ENCODE measurements at places on chromosomes 11 and 22.

- no peak for DNase-seq
Observed at GRCh38 chr11:79274636-79275331, 166.0 kb downstream of the TENM4 start.

- DNase-seq: no peak
Observed at GRCh38 chr11:23078289-23078971, 218.2 kb upstream of the CCDC179 start.

DNA sequence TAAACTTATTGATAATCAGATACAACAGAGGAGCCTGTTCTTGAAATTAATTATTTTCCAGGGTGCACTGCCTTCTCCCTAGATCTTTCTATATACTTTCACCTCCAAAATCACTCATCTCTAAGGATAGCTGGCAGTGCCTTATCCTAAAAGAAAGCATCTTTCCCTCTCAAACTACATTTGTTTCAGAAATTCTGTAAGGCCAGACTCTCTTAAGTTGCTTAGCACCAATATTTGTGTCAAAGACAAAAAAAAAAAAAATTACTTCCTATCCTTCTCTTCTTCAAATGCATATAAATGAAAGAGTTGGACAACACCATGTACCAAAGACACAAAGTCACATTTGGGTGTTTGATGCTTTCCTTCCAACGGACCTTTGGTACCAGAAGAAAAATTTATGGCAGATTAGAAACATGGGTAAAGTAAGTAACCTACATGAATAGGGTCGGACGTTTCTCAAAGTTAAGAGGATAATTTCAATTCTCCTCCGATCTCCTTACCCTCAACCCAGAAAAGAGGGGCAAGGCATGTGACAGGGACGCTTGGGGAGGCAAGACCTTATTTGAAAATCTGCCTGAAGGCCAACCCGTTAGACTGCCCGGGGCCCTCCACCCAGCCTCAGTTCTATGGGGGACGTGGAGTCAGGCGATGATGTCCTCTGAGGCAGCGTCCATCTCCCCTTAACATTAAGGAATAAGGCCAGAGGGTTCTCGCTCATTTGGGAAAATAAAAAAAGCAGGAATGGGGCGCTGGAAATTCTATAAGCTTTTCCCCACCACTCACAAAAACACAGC lies 66.3 kb downstream of the ETS1 start:
- DNase-seq: no peak

DNA sequence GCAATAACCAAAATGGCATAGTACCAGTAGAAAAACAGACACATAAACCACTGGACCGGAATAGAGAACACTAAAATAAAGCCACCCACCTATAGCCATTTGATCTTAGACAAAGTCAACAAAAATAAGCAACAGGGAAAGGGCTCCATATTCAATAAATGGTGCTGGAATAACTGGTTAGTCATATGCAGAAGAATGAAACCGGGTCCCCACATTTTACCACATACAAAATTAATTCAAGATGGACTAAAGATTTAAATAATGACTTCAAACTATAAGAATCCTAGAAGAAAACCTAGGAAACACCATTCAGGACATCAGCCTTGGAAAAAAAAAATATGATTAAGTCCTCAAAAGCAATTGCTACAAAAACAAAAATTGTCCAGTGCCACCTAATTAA lies 30.1 kb upstream of the NOX4 start:
- no peak for DNase-seq

- DNase-seq: no peak
Observed at GRCh38 chr11:71431271-71431670, 16.9 kb downstream of the DHCR7 start.

DNA sequence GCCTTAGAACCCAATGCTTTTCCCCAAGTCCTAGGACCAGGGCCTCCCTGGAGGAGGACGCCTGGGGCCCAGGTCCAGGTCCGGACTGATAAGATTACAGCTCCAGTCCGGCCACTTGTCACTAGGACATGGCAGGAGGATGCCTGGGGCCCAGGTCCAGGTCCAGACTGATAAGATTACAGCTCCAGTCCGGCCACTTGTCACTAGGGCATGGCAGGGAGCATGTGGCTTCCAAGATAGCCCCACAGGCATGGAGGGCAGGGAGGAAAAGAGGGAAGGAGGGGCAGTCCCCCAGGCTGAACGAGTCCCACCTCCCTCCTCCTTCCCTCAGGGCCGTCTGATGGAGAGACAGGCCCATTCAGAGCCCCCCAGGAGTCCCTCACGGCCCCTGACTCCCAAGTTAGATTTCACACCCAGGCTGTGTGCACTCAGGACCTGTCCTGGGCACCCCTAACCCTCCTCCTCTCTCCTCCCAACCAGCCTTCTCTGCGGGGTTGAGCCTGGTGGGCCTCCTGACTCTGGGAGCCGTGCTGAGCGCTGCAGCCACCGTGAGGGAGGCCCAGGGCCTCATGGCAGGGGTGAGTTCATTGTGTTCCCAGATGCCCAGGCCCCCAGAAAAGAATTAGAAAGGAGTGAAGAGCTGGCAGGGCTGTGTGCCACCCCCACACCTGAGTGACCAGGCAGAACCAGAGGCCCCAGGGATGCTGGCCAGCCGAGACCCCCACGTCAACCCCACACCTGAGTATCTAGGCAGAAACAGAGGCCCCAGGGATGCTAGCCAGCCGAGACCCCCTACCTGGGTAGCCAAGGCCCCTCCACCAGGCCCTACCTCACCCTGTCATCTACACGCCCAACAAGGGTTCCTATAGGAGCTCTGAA lies 2.1 kb downstream of the TSPAN32 start:
- DNase-seq: peak; percentile 90

DNA sequence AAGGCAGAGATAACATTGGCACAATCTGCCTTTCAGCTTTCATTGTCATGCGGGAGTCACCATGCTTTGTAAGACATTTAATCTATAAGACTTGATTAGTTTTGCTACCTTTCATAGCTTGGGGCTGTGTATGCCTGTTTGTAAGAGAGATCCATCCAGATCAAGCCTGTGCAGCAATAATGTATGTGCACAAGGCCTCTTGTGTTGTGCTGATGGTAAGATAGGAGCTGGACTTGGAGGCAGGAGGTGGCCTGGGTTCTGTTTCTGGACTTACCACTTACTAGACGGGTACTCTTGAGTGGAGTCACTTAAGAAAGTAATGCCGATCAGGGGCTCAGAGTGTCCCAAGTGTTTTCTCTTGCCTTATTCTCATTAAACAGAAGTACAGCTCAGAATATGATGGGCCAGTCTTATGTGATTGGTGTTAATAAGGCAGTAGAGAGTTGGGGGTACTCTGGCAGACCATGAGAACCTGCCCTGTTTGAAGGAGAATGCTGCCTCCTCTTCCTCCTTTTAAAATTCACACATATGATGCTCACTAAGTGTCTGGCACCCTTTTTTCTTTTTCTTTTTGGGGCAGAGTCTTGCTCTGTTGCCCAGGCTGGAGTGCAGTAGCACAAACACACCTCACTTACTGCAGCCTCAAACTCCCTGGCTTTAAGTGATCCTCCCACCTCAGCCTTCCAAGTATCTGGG lies 30.9 kb downstream of the PTPRJ start:
- DNase-seq: peak; percentile 39

- DNase-seq: no peak
Observed at GRCh38 chr11:84922836-84923235, 704.3 kb downstream of the DLG2 start.
